ENCODE measurements at places on chromosomes 5 and 9.

GRCh38 chr5:8366266-8366665, 497.3 kb downstream of the MTRR start:
- no peak for DNase-seq

GRCh38 chr5:116315531-116315930, 230.7 kb downstream of the COMMD10 start:
- no peak for DNase-seq

- DNase-seq = no peak
Observed at GRCh38 chr5:102312586-102313370, 16.7 kb upstream of the SLCO4C1 start.

- no peak for DNase-seq
Observed at GRCh38 chr5:58184910-58185309, 275.0 kb downstream of the PLK2 start.

DNA sequence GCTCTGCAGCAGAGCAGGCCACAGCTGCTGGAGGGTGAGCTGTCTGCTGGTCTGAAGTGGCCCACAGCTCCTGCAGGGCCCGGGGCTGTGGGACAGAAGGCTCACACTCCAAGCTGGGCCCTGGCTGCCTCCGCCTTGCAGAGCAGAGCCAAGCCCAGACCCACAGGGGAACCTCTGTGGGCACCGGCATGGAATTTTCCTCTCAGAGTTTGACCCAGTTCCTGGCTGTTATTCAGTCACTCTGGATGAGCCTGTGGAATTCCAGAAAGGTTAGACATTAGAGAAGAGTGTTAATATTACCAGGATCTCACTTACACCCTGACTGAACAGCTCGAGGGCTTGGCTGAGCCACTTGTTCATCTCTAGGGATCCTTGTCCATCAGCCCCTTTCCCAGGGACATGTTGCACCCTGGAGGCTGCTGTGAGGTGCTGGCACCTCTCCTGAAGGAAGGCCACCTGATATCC, 17.5 kb downstream of the IL9 start:
- no peak for DNase-seq

- DNase-seq = no peak
Observed at GRCh38 chr5:21773456-21773855, 1079.7 kb downstream of the CDH12 start.

GRCh38 chr9:70983723-70984295, 137.6 kb downstream of the TRPM3 start:
- DNase-seq = no peak

GRCh38 chr9:110997847-110998246, 40.4 kb downstream of the LPAR1 start:
- DNase-seq = no peak

GRCh38 chr9:132769906-132770769, 99.9 kb downstream of the GTF3C4 start:
- peak; percentile 81 for DNase-seq
